ENCODE measurements at places on chromosomes 4 and X.
A peak's percentile ranks its signal among the peaks of the same experiment; 100 is the strongest.

DNA sequence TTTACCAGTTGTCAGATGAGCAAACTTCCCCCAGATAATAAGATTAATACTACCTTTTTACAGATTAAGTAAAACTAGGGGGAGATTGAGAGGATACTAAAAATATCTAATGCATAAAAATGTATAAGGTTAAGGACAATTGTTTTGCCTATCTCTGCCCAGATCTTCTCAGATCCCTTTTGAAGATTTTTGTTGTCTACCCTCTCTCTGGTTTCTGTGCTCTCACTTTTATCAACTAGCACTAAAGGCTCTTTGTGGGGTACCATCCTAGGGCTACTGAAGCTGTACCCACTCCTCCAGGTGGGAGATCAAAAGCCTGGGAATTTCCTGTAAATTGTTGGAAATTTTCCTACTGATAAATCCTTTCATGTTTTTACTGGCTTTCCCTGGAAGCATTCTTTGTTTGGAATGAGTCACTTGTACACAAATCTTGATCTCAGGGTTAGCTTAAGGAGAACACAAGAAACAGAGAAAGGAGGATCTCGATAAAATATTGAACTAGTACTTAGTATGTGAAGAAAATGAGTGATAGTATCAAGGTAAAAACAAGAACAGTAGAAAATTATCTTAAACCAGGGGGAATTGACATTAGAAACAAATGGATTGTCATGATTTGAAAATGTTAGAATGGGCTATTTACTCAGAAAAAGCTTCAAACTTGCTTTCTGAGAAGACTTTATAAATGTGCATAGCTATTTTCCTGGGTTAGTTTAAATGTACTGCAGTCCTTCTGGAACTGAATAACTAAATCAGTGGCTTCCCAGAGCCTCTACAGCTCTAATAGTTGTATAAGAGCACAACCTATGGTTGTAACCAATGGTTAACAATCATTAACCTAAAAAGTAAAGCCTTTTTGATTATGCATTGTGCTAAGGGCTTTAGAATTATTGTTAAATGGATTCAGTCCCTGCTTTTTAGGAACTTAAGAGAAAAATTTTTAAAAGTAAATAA, 679.9 kb upstream of the MAGEB2 start:
- DNase-seq = no peak

DNA sequence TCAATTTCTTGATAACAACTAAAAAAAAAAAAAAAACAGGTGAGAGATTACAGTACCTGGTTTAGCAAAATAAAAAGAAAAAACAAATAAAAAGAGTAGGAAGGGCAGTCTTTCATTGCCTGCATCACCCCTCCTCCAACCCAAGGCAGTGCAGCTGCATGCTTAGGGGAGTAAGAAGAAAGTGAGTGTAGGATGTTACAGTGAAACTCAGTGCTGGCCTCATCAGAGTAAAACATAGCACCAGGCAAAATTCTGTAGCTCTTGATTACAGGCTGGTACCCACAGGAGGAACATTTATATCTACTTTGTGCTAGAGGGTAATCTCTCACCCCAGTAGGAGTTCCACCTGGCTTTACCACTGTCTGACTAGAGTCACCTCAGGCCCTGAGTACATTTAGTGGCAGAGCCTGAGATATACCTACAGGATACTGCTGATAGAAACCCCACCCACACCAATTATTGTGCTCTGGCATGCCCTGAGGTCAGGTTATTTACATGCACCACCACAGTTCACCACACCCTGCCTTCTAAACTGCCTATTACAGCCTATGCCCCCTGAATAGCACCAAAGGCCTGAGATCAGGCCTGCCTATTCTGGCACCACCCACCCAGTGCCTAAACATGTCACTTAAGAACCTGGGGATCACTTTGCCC, 241.6 kb downstream of the PAPSS1 start:
- no peak for DNase-seq

DNA sequence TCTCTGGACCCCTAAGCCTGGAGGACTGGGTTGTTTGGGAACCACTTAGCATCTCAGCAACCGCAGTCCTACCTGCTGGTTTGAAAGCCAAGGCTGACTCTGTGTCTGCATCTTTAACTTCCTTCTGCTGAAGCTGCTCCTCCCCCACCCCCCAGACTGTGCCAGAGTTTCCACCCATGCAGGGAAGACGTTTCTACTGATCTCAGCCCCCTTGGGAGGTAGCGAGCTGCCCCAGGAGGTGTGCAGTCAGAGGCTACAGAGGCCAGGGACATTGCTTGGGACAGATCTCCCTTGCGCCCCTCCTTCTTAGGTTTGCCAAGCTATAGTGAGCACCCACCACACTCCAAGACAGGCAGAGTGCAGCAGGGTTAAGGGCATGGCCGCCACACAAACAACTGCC, 4.7 kb upstream of the FATE1 start:
- no peak for DNase-seq

GRCh38 chrX:40012039-40012867, 85.5 kb downstream of the BCOR start:
- no peak for DNase-seq

GRCh38 chr4:141455651-141456050, 180.7 kb upstream of the IL15 start:
- DNase-seq = no peak

- peak; percentile 23 for DNase-seq
Observed at GRCh38 chrX:123830309-123830708, 29.5 kb upstream of the XIAP start.

- DNase-seq = no peak
Observed at GRCh38 chrX:39766085-39766726, 331.6 kb downstream of the BCOR start.

DNA sequence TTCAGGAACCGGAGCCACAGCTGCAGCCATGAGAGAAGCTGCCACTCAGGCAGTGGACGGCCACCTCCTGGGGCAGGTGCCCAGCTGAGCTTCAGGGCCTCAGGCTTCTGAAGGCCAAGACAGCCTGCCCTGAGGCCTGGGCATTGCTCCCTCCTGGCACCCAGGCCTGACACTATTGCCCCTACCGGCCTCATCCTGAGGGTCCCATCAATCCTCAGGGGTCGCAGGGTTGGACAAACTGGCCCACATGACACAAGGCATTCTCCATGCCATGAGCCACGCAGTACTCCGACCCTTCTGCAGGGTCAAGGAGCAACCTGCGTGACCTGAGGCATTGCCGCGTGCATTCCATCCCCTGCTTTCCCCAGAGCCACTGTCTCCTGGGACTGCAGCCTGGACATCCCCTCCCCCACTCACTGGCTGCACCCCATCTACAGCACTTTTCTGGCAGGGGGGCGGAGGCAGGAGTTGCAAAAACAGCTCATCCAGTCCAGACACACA, 3.0 kb upstream of the ZFP92 start:
- DNase-seq = no peak

DNA sequence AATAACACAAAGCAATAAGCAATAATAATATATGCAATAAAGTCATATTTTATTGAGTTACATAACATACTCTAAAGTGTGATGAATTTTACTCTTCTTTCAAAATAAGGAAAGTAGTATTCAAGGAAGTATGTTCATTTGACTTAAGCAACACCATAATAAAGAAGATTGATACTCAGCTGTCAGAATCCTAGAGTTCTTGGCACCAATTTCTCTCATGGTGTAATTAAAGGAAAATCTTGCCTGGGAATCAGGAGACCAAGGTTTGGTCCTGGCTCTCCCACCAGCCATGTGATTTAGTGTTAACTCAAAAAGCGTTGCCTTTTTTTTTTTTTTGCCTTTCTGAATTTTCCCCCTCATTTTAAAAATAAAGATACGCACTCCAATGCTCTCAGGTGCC, 17.1 kb downstream of the MYOZ2 start:
- DNase-seq = no peak

- no peak for DNase-seq
Observed at GRCh38 chr4:101307899-101308298, 39.4 kb downstream of the PPP3CA start.

DNA sequence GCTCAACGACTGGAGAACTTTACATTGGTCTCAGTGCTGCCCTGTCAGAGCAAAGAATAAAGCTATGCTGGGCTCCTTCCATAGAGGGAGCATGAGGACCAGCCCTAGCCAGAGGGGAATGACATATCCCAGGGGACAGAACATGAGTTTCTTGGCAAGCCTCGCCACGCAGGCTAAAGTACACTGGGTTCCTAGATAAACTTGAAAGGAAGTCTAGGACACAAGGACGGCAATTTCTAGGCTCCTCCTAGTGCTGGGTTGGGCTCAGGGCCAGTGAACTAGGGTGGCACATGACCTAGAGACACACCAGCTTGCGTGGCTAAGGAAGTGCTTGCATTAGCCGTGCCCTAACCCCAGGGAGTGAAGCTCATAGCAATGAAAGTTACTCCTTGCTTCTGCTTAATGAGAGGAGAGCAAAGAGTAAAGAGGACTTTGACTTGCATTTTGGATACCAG, 141.0 kb downstream of the MAB21L2 start:
- DNase-seq = no peak

DNA sequence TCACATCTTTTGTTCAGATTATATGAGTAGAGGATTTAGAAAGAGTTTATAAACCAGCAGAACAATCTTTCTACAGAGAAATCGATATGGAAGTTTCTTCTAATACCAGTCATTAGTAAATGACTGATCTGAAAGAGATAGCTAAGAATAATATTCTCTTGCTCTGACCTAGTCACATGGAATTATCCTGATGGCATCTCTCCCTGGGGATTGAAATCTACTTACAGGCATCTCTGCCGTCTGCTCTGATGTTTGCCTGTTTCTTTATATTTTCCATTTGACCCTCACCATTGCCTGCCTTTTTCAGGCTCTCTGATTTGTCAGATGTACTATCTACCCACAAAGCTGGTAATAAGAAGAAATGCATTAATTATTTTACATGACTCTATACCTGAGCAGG, 1157.3 kb downstream of the PCDH7 start:
- no peak for DNase-seq

DNA sequence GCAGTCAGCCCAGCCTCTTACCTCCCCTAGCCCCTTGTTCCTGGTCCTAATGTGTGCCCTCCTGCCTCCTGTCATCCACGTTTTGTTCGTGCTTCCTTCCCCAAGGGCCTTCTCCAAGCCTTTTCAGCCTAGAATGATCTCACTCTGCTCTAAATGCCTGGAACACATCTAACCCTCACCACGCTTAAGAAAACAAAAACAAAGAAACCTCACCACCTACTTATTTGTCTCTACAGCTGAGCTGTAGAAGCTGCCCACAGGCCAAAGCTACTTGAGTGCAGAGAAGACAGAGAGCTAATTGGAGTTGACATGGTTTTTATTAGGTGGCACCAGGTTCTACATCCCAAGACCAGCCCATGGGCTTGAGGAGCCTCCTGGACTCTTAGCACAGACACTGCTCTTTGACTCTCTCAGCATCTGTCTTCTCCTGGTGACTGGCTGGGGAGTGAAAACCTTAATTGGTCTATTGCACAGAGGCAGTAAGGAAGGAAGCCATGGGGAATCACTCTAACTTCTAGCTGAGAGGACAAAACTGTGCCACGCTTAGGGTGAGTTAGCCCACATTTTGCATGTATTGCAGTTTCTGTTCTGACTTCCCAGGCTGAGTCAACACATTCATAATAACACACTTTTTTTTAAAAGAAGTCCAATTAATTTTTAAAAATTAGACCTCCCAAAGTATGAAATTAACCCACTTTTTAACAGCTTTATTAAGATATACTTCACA, 52.3 kb upstream of the PDK3 start:
- DNase-seq = no peak

DNA sequence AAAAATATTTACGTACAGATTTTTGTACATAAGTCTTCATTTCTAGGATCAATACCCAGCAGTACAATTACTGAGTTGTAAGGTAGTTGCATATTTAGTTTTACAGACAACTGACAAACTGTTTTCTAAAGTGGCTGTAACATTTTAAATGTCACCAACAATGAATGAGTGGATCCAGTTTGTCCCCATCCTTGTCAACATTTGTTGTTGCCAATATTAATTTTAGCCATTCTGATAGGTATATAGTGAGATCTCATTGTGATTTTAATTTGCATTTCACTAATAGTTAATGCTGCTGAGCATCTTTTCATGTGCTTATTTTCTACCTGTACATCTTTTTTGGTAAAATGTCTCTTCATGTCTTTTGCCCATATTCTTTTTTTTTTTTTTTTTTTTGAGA, 30.9 kb upstream of the NOCT start:
- DNase-seq = no peak

DNA sequence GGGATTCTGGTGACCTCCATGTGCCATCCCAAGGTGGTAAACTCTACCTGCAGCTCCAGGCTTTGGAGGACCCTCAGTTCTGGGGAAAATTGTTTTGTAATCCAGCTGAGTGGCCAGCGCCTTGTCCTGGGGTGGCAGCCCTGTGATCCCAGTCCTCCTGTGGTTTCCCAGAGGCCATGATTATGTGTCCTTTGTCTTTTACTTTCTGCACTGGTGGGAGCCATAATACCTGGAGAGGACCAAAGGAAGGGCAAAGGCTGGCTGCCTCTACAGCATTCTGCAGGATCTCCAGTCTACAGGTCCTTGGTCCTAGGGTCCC, 64.0 kb downstream of the NBDY start:
- no peak for DNase-seq

DNA sequence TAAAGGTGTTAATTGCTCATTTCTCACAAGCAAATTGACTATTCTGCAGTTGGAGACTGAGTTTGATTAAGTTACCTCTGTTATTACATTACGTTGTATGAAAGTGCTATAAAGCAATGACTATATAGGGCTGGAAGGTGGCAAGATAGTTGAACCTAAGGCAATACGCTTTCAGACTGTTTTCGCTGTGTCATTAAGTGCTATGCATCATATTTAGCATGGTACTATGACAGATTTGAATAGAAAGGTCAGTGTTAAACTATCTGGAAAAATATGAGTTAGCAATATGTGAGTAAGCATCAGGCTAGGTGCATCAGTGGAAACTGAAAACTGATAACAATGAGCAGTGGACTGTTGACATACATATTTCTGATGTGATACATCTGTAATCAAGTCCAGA, 206.0 kb upstream of the ARHGAP24 start:
- DNase-seq = no peak

GRCh38 chr4:90419124-90419711, 292.0 kb downstream of the CCSER1 start:
- peak; percentile 10 for DNase-seq

Data from urinary bladder (tissue), 4 donors.